MV-4-11 (cell line): ENCODE measurements at places on chromosomes 11 and 22.
A peak's percentile ranks its signal among the peaks of the same experiment; 100 is the strongest.

GRCh38 chr11:19321351-19321750 is 80.6 kb upstream of the E2F8 start:
- DNase-seq = no peak

DNA sequence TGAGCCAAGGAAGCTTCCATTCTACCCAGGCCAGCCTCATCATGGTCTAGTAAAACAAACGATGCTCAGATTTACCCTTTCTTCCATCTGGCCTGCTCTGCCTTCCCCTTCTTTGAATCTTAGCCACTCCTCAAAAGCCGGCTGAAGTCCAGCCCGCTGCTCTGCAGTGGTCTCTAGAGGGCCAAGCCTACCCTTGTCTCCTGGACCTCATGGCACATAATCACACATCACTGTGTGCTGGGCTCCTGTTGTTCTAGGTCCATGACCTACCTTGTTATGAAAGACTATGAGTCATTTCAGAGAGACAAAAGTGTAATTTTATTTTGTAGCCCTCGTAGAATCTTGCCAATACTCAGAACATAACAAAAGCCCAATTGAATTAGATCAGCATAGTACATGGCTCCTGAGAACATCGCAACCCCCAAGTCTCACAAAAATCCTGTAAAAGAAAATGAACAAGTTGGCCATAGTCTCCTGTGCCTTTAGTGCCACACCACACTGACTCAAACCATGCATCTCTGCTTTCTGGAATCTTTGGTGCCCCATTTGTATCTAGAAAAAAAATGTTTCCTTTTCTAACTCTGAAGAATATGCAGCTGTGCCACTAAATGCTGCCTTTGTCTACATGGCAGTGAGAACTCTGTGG is 192.7 kb downstream of the OPCML start:
- no peak for DNase-seq

DNA sequence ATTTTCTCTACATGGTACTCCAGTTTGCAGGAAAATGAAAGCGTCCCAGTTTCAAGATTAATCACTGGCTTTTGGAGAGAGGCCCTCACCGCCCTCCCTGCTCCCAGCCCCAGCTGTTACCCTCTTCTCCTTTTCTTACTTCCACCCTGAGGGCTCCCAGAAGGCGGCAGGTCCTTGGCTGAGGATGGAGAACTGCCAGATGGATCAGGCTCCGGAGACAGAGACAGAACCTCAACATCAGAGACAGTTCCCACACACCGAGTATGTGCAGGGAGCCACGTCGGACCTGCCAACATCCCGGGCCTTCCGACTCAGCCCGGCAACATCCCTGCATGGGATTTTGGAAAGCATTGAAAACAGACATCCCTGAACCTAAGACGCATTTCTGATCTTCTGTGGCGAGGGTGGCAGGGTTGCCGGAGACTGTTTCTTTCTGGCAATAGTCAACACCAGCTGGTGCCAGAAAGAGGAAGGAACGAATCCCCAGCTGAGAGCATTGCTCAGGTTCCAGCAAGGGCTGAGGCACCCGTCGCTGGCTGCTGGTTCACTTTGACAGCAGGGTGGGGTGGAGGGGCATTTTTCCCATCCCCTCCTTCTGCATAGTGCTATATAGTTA is 467.1 kb downstream of the MIAT start:
- peak; percentile 76 for DNase-seq

DNA sequence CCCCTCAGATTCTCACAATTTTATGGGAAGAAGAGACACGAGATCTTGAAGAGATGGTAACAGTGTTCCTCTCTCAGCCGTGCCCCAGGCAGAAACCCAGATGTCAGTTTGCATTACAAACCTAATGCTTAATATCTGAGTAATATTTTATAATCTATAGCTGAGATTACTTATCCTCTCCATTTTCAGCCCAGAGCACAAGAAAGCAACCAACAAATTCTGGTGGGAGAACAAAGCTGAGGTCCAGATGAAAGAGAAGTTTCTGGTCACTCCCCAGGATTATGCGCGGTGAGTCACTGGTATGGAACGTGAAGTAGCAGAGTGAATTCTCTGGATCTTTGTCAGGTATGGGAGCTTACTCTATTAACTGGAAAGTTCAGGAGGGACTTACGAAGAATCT is 884 bp downstream of the CENATAC start:
- no peak for DNase-seq

DNA sequence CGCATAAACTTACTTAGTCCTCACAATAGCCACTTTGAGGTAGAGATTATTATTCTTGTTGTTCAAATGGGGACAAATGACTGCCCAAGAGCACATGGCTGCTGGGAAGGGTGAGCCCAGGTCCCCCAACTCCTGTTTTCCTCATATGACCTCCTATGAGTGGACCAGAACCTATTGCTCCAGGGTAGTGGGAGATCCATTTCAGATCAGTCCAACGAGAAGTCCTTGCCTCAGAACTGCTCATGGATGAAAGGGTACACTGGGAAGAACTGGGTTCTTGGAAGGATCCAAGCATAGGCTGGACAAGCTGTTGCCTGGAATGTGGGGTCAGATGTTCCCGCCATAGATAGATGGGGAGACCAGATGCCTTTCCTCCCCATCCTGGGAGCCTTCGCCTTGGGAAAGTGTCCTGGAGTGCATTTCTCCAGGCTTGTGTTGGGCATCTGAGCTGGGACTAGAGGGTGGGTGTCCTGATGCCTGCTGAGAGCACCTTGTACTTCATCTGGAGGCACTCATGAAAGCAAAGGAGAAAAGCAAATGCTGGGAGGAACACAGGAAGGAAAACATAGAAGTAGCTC is 146.3 kb upstream of the B3GAT1 start:
- DNase-seq = no peak

DNA sequence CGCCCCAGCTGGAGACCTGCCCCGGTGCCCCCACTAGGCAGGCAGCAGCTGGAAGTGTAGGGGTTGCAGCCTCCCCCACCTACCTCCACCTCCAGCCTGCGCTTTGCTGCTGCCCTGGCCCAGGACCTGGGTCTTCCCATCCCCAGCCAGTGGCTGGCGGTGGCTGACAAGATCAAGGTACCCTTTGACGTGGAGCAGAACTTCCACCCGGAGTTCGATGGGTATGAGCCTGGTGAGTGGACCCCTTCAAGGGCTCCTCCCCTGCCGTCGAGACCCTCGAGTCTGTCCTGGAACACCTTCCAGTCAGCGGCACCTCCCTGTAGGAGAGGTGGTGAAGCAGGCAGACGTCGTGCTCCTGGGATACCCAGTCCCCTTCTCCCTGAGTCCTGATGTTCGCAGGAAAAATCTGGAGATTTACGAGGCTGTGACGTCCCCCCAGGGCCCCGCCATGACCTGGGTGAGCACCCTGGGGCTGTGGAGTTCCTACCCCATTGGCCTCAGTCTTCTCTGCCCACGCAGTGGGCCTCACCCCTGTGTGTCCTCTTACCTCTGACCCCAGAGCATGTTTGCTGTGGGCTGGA is 4.4 kb downstream of the PGGHG start:
- DNase-seq = no peak

DNA sequence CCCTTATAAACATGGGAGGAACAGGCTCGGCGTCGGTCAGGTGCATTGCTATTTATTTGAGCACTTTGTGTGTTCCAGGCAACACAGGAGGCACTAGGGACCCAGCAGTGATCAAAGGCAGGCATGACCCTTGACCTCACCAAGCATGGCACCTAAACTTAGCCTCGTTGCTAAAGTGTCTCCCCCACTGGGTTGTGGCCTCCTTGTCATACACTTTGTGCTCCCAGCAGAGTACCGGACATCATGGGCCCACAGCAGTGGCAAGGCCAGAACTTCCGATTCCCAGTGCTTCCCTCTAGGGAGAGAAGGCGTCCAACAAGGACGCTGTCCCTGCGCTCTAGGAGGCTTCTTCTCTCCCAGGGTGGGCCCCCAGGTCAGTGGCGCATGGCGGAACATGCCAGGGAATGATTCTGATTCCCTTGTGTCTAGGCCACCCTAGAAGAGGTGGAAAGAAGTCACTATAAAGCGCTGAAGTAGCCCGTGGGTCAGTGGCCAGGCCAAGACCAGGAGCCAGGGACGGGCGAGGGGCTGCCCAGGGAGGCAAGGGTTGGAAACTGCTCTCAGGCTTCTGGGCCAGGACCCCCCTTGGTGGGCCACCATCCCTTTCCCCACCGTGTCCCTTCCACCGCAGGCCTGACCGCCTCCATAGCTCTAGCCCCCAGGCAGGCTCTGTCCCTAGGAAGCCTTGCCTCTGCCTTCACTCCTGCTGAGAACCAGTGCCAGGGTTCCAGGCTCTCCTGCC is 19.7 kb downstream of the TOM1 start:
- DNase-seq = no peak

DNA sequence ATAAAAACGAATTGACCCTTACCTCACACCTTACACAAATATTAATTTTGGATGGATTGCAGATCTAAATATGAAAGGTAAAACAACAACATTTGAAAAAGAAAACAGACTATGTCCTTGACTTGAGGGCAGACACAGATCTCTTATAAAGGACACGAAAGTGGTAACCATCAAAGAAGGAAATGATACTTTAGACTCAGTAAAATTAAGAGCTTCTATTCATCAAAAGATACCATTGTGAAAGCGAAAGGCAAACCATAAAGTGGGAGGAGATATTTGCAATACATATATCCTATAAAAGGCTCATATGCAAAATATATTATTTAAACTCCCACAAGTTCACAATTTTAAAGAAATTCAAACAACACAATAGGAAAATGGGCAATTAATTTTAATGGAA is 5.0 kb downstream of the HEPACAM start:
- DNase-seq = peak; percentile 67

GRCh38 chr11:113247966-113248365 is 66.4 kb upstream of the TTC12 start:
- no peak for DNase-seq

GRCh38 chr11:114607753-114608459 is 12.3 kb upstream of the NXPE4 start:
- DNase-seq = no peak

DNA sequence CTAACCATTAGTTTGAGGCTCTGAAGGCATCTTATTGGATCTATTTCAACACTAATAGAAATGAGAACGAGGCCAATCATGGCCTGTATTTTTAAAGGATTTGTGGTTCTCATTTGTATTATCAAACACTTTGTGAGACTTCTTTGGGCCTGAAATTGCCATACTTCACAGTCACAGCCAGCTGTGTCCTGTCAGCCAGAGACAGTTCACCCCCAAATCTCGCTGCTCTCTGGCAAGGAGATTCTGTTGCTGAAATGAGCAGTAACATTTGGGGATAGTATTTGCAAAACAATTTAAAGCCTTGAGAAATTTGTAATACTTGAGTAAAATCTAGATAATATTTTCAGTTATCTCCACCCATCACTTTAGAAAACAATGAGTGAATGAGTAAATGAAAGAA is 26.9 kb upstream of the TENM4 start:
- no peak for DNase-seq

GRCh38 chr22:23705358-23705757 is 14.5 kb downstream of the RGL4 start:
- DNase-seq = no peak

GRCh38 chr11:7533199-7534041 is 19.6 kb downstream of the PPFIBP2 start:
- no peak for DNase-seq

DNA sequence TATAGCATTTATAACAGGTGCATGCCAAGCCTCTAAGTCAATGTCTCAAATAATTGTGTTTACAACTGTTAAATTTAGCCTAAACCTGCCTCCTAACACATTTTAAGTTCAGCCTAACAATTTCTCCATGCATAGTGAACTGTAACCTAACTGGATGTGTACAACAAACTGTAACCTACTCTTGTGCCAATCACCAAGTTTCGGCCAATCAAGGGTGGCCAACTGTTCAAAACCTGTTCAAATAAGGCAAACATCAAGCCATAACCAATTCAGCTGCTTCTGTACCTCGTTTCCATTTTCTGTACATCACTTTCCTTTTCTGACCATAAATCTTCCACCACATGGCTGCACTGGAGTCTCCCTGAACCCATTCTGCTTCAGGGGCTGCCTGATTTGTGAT is 45.4 kb downstream of the PIK3C2A start:
- no peak for DNase-seq

DNA sequence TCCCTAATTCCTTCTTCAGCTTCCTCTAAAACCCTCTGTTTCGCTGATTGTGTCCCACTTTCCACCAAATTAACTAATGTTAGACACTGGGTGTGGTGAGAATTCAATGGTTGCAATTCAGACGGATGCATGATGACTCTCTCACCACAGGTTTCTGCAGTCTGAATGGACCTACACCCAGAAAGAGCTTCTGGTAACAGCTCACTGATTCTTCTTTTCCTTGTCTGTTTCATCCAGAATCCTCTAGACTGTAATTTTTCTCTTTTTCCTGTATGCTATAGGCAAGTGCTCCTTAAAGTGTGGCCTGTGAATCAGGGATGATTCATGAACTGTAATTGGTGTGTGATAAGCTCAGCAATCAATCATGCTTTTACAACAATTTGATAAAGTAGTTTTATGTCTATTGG is 18.1 kb downstream of the MMP10 start:
- DNase-seq = peak; percentile 6

- DNase-seq = peak; percentile 59
Measured at GRCh38 chr11:33772300-33772699, 2.0 kb downstream of the FBXO3 start.

DNA sequence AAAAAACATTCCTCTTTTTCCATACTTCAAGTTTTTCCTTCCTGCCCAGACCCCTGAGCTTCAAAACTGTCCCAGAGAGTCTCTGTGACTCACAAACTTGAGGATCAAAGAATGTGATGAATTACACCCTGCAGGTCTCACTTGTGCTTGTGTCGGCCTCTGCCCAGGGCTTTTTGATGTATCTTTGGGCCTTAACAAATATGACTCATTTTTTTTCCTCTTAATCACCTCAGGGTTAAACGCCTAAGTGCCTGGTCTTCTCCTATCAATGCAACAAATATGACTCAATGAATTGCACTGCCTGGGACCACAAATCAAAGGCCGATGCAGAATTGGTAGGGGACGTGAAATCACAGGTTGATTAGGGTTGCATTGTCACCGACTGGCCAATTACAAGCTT is 267.7 kb downstream of the LARGE1 start:
- no peak for DNase-seq

GRCh38 chr11:36566407-36567053 is 1.3 kb upstream of the RAG1 start:
- no peak for DNase-seq

GRCh38 chr22:28246397-28246796 is 327.3 kb upstream of the PITPNB start:
- DNase-seq = no peak

DNA sequence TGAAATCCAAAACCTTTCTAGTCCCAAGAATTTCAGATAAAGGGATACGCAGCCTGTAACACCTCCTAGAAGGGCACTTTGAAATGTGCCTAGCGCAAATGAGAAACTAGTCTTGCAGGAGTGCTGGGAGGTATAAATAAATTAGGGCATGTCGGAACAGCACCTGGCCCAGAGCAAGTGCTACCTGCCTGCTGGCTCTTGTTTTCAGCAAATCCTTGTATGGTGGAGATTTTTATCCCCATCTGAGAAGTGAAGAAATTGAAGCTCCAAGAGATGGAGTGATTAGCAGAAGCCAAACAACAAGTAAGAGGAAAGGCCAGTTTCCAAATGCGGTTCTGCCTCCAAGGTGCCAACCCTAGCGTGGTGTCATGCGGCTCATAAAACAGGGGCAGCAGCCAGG is 36.7 kb upstream of the TFIP11 start:
- DNase-seq = no peak

- DNase-seq = no peak
Measured at GRCh38 chr11:16606784-16607674, 131.4 kb upstream of the C11orf58 start.
